ENCODE measurements at places on chromosomes 12 and 14.
A peak's percentile ranks its signal among the peaks of the same experiment; 100 is the strongest.

DNA sequence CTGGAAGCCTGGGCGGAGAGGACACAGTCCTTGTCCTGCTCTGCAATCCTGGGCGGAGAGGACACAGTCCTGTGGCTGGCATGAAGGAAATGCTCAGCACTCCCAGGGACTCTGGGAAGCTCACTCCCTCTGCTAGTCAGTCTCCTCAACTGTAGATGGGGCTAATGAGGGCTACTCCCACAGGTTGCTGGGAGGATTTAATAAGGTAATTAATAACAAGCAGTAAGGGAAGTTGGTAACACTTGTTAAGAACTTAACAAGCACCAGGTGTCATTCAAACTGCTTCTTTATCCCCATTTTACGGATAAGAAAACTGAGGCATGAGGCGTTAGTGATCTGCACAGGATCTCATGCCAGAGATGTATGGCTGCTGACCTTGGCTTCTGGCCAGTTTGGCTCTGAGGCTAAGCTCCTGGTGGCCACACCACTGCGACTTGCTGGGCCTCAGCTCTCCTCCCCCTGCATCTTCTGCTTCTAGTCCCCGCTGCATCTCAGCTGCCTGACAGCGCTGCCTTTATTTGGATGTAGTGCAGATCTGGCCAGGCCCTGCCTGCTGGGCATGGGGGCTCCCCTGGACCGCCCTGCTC lies 54.1 kb upstream of the BEGAIN start:
- DNase-seq: no peak

GRCh38 chr12:41274643-41275042 lies 86.5 kb downstream of the PDZRN4 start:
- DNase-seq: no peak

DNA sequence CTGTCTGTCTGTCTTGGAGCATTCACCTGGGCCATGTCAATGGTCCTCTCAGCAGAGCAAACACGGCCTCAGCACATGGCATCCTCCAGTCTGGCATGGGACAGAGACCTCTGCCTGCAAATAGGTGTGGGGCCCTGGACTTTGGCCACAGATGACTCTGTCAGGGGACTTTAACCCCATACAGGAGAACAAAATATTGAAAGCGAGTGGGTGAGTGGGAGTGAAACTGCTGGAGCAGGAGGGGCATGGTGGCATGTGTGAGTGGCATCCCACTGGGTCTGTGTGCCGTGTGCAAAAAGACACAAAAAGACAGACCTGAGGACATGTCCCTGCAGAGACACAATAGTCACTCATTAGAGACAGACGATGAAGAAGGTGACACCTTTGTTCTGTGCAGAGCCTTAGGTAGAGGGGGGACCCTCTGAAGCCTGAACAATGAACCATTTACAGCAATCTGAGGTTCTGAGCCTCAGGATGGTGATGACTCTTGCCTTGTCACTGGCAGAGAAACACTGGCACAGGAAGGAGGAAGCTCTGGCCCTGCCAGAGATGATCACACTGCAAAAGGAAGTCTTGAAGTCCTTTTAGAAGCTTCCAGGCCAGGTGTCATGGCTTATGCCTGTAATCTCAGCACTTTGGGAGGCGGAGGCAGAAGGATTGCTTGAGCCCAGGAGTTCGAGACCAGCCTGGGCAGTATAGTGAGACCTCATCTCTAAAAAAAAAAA lies 7.5 kb downstream of the LAG3 start:
- DNase-seq: no peak

DNA sequence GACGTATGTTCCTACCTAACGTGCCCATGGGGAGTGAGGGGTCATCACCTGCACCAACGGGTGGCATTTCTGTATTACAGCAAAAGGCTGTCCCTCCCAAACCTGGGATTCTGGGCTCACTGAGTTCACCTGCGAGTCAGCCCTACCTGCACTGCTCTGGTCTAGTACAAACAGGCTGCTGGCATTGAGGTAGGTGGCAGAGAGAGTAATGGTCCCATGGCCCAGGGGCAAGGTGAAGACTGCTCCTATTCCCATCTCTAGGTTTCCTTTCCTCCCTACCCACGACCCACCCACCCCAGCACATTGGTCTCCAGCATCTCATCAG lies 421 bp downstream of the SUOX start:
- DNase-seq: no peak

GRCh38 chr12:130818272-130818634 lies 20.8 kb downstream of the STX2 start:
- no peak for DNase-seq

DNA sequence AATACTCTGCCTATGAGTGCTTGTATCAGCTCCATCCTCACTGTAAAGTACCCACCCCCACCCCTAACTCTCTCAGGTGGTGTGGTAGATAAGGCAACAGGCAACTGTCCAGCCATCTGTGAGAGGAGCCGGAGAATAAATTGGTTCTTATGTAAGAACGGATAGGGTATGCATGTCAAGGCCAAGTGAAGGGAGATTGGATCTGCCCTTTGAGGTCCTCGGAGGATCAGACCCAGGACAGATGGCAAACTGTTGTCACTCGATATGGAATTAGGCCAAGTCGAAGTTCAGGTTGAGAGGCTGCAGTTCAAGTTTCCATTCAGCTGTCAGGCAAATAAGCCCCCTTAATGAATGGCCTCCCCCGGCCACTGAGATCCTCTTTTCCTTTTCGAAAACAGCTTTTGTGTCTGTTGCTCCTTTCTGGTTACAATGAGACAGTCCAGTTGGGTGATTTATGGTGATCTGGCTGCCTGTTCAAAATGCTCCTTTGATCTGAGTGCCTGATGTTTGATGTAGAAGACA lies 120.3 kb downstream of the VRK1 start:
- DNase-seq: no peak

DNA sequence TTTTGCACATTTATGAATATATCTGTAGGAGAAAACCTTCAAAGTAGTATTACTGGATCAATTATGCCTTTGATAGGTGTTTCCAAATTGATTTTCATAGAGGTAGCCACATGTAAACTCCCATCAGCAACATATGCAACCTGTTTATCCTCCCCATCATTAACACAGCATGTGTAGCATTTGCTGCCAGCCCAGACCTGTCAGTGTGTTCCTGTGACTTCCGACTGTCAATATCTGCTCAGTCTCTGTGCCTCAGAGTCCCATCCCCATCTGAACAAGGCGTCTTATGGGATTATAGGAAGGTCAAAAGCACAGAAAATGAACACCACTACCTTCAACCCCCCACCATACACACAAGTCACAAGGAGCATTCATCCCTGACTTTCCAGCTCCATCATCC lies 9.5 kb upstream of the CAPRIN2 start:
- DNase-seq: no peak

GRCh38 chr12:120316798-120317223 lies 10.8 kb downstream of the PLA2G1B start:
- DNase-seq: no peak

DNA sequence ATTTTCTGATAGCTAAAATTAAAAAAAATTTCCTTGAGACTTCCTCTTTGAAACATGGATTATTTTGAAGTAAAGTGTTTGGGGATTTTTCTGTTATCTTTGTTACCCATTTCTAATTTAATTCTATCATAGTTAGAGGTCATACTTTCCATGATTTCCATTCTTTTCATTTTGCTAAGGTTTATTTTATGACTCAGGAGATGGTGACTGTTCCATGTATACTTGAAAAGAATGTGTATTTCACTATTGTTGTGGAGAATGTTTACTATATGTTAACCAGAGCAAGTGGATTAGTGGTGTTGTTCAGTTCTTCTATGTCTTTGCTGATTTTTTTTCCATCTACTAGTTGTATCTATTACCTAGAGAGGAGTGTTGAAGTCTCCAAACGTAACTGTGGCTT lies 250.5 kb upstream of the PELI2 start:
- no peak for DNase-seq

GRCh38 chr12:56987551-56988053 lies 18.7 kb downstream of the ZBTB39 start:
- DNase-seq: peak; percentile 68

GRCh38 chr14:72962829-72963312 lies 36.6 kb downstream of the DCAF4 start:
- DNase-seq: peak; percentile 80

DNA sequence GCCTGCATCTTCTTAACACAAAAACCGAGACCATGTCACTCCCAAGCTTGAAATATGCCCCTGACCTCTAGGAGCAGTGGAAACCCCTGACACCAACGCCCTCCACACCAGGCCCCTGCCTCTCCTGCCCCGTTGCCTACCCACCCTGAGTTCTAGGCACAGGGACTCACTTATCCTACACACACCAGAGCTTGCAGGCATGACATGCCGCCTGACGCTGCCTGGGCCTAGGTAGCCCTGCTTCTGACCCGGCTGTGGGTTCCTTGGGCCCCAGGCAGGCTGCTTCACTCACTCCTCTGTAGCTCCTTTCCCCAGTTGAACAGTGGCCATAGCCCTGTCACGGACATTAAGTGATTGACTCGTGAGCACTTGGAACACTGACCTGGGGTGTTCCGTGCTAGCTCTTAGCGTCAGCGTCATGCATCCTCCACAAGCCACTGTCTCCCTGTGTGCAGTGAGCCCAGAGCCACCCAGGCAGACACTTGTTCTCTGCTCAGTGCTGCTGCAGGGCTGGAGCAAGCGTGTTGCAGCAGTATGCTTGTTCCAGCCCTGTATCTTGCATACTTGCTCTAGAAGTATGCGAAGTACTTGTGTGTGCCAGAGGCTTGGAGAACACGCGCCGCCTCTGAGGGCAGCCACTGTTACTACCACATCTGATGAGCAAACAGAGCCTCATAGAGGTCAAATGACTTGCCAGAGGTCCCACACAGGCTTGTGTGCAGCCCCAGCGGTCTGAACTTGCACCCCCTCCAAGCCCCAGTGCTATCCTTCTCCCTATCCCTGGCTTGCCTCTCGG lies 15.6 kb downstream of the OTUB2 start:
- DNase-seq: peak; percentile 59

DNA sequence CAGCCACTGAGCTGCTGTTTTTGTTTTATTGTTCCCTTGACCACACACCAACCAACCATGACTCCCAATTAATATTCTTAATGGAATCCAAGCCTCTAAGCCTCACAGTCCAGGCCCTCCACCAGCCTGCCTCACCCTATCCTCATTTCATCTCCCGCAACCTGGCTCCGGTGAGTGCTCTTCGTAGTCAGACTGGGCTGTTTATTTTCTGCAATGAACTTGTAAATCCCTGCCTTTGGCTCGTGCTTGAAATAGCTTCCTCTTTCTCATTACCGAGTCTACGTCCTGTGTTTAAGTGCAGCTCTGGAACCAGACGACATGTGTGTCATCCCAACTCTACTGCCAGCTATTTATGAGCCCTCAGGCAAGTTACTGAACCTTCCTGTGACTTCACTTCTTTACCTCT lies 12.4 kb upstream of the ETFBKMT start:
- DNase-seq: no peak

GRCh38 chr12:52160200-52160599 lies 31.6 kb downstream of the KRT80 start:
- DNase-seq: no peak

DNA sequence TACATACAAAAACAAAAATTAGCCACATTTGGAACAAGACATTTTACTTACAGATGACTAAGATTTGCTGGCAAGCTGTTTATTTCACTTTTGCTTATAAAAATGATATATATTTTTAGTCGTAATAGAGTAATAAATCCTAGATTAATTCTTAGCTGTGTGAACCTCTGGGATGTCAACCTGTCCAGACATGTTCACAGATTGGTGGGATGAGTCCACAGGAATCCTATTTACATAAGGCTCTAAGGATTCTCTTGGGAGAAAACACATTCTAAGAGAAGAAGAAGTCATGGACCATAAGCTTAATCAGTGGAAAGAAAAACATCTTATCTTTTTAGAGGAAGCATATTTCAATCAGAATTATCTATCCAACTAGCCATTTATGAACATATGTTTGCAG lies 797.4 kb downstream of the C12orf50 start:
- no peak for DNase-seq

DNA sequence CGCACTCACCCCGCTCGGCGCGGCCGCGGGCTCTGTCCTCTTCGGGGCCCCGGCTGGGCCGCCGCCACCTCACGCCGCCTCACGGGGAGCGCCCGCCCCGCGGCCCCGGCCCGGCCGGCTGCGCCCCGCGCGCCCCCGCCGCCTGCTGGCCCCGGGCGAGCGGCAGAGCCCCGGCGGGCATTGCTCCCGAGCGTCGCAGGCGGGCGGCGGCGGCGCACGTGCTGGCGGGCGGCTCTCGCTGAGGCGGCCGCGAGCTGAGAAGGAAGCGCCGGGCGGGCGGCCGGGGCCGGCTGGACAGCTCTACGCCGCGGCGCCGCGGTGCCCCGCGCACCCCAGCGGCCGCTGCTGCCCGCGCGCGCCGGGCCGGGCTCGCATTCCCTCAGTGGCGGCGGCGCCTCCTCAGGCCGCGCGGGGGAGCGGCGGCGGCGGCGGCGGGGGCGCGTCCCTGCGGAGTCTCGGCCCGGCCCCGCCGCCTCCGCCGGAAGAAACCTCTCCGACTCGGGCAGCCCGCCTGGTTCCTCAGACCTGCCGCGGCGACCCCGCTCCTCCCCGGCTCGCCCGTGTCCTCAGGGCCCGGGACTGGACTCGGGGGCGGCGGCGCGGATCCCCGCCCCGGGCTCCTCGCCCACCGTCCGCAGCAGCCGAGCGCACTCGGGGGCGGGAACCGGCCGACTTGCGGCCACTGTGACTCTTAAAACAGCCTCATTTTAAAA lies at the start of gene PITPNM2:
Gene PITPNM2 (minus strand): TSS at position 347 of the 713 bp plus-strand sequence. CDS start 116,500 bp downstream, outside the sequence.
- DNase-seq: no peak

- peak; percentile 20 for DNase-seq
These were observed 32.5 kb downstream of the PAWR start for GRCh38 chr12:79658221-79658620.

- no peak for DNase-seq
These were observed 216 bp downstream of the IKBIP start for GRCh38 chr12:98644433-98644711.

DNA sequence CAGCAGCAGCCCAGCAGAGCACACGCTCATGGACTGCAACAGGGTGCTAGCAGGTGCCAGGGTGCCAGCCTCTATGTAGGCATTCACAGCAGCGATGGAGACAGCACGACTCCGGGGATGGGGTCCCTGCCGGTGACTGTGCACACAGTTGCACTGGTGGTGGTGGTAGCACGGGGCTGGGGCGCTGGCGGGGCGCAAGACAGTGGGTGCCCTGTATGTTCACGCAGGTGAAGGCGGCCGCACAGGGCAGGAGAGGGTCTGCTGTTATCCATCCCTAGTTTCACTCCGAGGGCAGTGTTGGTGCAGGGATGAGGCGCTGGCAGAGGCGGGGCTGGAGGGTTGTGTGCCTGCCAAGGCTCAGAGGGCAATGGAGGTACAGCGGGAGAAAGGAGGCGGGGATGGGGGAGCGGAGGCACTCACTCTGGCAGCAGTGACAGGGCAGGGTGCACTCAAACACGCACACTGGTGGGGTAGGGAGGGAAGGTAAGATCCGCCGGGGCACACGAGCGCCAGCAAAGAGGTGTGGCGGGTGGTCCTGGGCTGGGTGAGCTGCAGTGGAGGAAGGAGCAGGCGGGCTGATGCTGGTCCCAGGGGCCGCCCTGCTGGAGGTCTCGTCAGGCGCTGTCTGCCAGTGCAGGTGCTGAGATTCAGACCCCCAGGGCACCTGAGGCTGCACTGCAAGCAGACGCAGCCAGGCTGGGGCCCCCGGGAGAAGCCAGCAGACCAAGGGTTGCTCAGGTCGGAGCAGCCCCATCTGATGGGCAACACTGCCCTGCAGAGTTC lies 76.7 kb downstream of the GALC start:
- no peak for DNase-seq

GRCh38 chr14:38412654-38413053 lies 156.8 kb upstream of the CLEC14A start:
- DNase-seq: no peak

GRCh38 chr12:77648716-77649115 lies 182.0 kb upstream of the NAV3 start:
- DNase-seq: peak; percentile 6

GRCh38 chr14:68370057-68370360 lies 422.9 kb downstream of the ZFP36L1 start:
- no peak for DNase-seq
